ENCODE measurements at places on chromosomes 12 and 14. TPM values are rescaled to one million over a fixed set of nuclear protein-coding genes. Genes with fewer than 3 reads are reported as not detected.

- DNase-seq, result peak; percentile 77
These were observed 59.2 kb downstream of the RASSF8 start for GRCh38 chr12:26017484-26018211.

GRCh38 chr12:50401500-50402081 lies 906 bp downstream of the LARP4 start:
- DNase-seq, result no peak

DNA sequence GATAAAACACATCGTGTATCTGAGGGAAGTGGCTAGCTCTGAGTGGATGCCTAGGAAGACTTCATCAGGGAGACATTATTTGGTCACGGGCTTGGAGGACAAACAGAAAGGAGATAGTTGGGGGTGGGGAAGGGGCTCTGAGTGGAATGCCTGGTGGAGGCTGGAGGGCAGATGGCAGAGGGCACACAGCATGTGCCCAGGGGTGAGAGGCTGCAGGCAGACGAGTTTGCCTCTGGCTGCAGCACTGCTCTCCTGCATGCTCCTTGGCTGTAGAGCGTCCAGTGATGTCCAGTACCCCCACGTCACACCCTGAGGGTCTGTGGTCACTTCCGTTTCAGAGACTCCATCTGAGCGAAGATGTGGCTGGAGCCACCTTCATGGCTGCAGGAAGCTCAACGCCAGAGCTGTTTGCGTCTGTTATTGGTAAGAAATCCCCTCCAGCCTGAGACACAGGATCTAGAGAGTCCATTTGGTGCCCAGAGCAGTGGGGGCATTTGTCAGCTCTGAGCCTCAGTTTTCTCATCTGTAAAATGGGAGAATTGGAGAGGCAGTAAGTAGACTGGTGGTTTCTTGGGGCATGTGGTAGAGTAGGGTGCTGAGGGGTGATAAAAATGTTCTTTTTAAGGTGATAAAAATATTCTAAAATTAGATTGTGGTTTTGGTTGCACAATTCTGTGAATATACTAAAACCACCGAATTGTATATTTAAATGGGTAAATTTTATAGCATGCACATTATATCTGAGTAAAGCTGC lies 71.7 kb upstream of the RIN3 start:
- DNase-seq, result no peak

Gene ANKS1B
- total RNA-seq, result 8.5 TPM

DNA sequence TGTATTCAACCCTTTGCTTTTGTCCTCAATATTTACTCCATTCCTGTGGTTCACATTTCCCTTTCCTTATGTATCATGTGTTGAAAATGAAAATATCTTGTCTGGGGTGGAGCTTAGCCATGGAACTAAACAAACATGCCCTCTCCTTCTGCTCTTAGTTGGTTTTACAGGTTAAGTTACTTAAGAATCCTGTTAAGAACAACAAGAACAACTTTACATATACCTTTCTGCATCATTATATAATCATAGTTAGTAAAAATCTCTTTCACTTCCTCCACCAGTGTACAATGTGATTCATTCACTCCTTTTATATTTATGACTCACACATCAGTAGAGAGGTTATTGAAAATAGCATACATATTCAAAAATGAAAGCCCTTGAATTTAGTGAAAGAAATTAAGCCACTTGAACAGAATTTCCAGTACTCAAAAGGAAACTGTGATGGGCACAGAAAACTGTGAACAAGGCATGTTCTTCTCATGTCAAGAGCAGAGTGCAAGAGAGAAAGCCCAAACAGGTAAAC lies 307.7 kb downstream of the CCDC91 start:
- no peak for DNase-seq

All from H1 (cell line).